Activated T-helper 9 cell treated with anti-CD3 and anti-CD28 coated beads, Interleukin-2, amount 50 U/mL, for 16 hours (primary cell): ENCODE measurements at places on chromosomes 1 and 21.

DNA sequence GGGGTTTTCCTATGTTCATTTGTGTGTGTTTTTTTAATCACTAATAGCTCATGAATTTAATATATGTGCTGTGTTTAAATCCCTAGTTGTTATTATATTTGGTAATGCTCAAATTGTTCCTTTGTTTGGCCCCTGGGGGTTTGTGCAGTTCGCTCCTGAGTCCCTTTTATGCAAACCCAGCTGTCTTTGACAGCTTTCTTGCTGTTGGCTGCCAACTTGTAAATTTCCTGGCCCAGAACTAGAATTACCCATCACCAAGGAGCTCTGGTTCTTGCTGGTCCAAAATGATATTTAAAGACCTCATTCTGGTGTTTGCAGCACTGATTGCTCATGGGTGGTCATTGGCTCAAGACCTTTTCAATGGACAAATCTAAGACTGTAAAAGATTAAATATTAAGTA lies 39.6 kb upstream of the PGBD5 start:
- no peak for DNase-seq

DNA sequence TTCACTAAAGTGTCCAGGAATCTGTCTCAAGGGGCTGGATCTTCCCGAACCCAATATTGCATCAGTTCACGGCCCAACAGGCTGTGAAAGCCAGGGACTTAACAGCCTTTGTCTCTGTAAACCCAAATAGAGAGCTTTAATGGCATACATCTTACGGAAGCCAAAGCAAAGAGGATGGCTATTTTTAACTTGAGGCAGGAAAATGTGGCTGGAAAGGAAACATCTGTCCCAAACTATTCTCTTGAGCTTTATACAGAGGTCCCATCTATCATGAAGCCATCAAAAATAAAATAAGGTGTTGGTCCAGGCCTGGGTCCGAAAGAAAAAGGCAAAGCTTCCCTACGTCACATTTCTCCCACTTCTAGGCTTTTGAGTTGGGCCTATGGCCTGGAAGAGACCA lies 7.7 kb upstream of the CD34 start:
- DNase-seq, result no peak

DNA sequence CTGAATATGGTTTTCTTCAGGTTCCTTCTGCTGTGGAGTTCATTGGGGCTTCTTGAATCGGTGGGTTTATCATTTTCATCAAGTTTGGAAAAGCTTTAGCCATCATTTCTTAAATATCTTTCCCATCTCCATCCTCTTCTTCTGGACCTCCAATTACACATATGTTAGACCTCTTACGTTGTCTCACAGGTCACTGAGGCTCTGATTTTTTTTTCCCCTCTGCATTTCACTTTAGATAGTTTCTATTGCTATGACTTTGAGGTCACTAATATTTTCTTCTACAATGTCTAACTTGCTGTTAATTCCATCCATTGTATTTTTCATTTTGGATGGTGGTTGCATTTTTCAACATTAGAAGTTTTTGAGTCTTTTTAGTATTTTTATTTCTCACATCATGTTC lies 47.3 kb upstream of the CASZ1 start:
- DNase-seq, result no peak

- DNase-seq, result peak; percentile 33
Measured at GRCh38 chr1:201559679-201560162, 20.8 kb downstream of the NAV1 start.

GRCh38 chr21:39660191-39660980 lies 47.6 kb downstream of the B3GALT5 start:
- no peak for DNase-seq

DNA sequence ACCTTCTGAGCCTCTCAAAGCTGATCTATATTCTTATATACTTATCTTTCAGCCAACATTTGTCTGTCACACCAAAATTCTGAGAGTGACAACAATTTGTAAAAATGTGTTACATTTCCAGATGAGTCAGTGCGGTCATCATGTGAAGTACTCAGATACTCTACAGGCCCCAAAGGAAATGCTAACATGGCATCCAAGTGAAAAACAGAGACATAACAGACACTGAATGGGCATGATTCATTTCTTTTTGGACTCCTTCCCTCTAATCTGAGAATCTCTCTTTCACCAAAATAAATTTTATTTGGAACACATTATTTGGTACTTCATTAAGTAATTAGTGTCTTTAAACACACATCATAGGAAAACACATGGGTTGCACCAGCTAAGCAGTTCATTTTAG lies 96.6 kb downstream of the SLC44A5 start:
- no peak for DNase-seq

GRCh38 chr1:11781297-11781696 lies 19.3 kb downstream of the C1orf167 start:
- no peak for DNase-seq

GRCh38 chr21:45540601-45540970 lies 1.7 kb downstream of the SLC19A1 start:
- no peak for DNase-seq
